ENCODE measurements at places on chromosomes 7 and 10.

GRCh38 chr10:9229702-9230244 is 1175.3 kb downstream of the GATA3 start:
- DNase-seq, result no peak

DNA sequence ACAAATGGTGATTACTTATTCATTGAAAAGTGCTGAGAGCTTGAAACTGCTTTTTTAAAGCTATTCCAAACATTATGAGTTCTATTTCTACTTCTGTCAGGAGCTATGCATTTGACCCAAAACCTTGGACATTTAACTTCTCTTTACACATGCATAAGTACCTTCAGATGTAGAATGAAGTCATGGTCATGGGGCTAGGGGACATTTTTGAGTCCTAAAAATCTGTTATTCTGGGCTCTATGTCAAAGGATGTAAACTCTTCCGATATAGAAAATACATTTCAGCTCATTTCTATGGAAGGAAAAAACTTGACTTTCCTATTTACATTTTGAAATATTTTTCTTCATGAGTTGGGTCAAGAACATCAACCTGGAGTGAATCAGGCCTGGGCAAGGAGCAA is 179.5 kb upstream of the CXCL12 start:
- no peak for DNase-seq

GRCh38 chr10:48253970-48254657 is 20.4 kb downstream of the FRMPD2 start:
- no peak for DNase-seq

DNA sequence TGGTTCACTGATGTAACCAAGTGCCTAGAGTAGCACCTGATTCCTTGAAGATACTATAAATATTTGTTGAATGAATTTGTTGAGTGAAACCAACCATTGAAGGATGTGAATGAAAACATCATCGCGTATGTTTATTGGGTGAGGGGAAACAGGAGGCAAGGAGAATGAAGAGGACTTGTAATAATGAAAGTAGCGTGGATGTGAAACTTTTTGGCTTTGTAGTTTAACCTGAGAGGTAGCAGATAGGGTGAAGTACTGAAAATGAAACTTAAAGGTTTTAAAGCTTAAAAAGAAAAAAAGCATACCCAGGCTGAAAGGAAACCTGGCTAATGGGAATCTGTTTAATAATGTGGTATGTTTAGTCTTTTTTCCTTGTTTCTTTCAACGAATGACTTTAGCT is 5.2 kb downstream of the CCNY start:
- DNase-seq, result peak; percentile 20

- no peak for DNase-seq
Measured at GRCh38 chr7:112500619-112501018, 19.8 kb downstream of the LSMEM1 start.

DNA sequence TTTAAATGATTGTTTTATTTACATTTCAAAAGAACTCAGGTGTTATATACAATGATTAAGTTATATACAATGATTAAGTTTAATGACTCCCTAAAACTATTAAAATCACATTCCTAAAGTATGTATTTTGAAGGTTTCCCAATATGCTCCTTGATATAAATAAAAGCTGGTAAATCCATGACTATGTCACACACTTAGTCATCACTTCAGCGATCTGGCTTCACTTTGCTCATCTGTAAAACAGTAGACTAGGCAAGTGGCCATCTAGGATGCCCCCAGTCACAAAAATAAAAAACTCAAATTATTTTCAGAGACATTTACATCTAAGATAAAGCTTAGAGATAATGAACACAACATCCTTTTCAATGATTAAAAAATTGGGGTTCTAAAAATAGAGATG is 10.8 kb downstream of the ICA1 start:
- DNase-seq, result no peak

DNA sequence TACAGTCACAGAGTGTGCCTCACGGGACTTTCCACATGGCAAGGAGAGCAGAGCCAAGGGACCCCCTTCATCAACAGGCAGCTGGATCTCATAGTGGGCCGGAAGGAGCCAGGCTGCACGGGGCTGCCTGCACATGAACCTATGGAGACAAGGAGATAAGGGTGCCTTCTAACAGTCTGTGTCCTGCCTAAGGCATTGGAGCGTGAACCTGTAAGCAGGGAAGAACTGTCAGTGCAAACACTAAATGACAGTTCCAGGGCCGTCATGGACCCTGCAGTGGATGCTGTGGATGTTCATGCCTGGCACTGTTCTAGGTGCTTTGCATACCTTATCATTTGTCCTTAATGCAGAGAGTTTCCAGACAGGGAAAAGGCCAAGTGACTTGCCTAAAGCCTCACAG is 85.9 kb downstream of the WIPF3 start:
- DNase-seq, result no peak

- DNase-seq, result no peak
Measured at GRCh38 chr7:141612861-141613260, 61.7 kb downstream of the AGK start.

GRCh38 chr7:104694710-104695109 is 319.3 kb upstream of the KMT2E start:
- DNase-seq, result no peak

GRCh38 chr7:9983048-9983447 is 990.6 kb upstream of the PHF14 start:
- DNase-seq, result no peak

- peak; percentile 62 for DNase-seq
Measured at GRCh38 chr7:140036224-140036962, 26.4 kb downstream of the PARP12 start.

DNA sequence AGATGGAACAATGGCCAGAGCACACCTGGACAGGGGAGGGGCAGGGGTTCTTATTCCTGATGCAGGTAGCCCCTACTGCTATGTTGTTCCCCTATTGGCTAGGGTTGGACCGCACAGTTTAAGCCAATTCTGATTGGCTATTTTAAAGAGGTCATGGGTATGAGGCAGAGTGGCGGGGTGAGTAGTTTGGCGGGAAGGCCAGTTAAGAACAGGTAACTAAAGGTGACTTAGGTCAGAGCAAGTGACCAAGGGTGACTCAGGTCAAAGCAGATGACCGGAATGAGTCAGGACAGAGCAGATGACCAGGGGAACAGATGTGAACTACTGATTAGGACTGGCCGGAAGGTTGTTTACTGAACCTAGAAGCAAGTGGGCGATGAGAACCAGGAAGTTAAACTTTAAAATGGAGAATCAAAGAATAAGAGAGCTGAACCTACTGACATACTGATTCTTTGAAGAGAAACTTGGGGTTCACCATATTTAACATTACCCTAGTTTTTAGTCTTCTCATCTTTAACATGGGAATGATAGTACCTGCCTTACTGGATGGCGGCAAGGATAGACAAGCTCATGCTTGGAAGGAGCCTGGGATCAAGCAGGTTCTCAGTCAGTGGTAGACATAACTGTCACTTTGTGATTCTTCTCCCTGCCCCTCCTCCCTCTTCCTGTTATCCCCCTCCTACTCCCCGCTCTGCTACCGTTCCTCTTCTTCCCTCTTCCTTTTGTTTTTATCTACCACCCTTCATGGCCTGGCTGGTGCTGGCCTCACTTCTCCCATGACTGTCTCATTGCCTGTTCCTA is 55.0 kb downstream of the CCNY start:
- no peak for DNase-seq

DNA sequence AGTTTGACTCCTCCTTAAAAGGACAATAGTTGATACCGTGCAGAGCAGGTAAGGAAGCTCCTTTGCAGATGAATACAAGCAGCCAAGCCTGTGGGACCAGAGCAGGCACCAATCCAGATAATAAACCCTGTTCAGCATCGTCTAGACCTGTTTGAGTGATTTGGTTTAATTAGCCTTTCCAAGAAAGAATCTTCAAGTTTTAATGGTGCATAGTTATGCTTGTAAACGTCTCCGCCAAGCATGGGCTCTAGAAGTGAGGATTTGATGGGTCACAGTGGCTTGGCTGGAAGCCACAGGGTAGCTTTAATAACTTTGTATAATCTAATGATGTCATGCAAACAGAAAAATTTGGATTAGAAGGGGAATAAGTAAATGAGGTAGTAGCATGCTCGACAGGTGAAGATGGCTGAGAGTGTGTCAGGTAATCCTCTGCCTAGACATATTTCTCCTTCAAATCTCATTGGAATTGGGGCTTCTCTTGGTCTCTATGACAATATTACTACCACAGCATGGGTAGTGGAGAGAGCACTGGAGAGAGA is 188.4 kb downstream of the DYNC1I1 start:
- DNase-seq, result no peak

GRCh38 chr10:107952649-107953556 is 788.4 kb upstream of the SORCS1 start:
- no peak for DNase-seq

DNA sequence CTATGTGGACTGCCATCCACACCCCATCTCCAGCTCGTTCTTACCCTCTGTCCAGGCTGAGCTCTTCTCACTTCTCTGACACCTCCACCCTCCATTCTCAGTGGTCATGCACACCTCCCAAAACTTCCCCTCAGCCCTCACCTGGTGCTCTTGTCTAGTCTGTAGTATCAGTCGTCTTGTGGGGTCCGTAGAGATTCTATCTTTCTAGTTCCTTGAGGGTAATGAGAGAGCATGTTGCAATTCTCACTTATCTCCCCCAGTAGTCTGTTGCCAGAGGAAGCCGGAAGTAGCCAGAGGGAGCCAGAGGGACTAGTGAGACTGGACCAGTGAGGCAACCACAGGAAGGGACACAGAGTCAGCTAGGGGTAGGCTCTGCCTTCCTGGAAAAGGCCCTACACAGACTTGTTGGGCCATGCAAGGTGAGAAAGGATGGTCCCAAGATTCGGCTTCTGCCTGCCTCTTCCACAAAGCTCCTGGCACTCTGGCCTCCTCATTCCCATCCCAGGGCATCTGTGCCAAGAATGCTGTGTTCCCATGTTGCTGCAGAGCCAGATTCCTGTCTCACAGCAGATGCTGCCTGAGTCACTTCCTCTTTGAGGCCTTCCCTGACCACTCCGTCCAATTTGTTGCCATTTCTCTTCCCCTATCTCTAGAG is 50.6 kb upstream of the DUSP5 start:
- no peak for DNase-seq

DNA sequence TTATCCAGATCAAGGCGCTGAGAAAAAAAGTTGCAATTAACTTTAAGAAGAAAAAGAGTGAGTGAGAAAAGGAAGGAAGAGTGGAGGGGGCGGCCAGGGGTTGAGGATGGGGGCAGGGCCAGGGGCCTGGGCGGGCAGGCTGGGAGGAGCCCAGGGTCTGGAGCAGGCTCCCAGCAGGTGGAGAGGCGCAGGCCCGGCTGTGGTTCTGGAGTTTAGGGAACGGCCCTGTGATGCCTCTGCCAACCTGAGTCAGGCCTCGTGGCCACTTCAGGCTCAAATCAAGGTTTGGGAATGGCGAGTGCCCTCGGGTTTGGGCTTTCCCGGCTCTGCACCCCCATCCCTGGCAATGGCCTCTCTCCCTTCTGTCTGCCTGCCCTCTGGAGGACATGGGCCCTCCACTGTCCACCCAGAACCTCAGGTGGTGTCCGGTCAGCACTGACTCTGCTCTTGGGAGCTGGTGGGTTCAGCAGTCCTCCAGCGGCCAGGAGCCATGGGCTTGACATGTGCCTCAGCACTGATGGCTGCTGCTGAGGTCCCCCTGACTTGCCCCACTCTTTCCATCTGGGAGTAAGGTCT is 41.0 kb upstream of the EMX2 start:
- DNase-seq, result no peak

GRCh38 chr7:42253316-42253715 is 16.3 kb upstream of the GLI3 start:
- no peak for DNase-seq

DNA sequence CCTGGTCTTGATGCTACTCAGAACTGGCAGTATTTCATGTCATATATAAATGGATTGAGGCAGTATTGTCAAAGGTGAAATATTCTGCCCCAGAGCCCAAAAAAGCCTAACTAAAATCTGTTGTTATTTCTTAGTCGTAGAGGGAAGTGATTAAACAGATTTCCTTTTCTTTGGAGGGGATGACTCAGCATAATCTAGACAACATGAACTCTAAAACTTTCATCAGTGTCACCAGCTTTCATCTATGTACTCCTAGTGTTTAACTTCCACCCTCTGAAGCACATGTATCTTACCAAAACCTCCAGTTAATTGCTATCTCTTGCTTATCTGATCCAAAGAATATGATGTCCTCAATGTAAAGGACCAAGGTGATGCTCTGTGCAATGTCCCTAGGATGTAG is 97.1 kb upstream of the ARID5B start:
- no peak for DNase-seq

- no peak for DNase-seq
Measured at GRCh38 chr7:99617192-99617781, 541 bp downstream of the ZSCAN25 start.

DNA sequence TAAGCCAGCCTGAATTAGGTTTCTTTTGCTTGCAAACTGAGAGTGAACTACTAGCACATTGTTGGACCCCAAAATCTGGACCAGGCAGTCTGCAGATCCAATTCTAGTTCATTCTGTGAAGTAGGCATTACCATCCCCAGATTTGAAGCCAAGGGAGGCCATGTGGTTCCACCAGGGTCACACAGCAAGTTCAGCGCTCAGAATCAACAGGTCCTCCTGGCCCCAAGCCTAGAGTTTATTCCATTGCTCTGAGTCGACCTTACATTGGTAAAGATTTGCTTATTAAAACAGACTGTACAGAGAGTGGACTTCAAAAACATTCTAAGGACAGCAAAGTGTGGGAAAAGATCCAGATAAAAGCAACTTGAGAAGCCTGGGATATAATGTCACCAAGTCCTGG is 50.9 kb downstream of the AFAP1L2 start:
- DNase-seq, result no peak

GRCh38 chr10:52437205-52437646 is 123.1 kb downstream of the DKK1 start:
- no peak for DNase-seq

- no peak for DNase-seq
Measured at GRCh38 chr10:16891375-16892313, 74.4 kb upstream of the RSU1 start.

- no peak for DNase-seq
Measured at GRCh38 chr10:47195274-47195885, 104.6 kb upstream of the GDF10 start.

- no peak for DNase-seq
Measured at GRCh38 chr7:128164061-128164954, 76.8 kb upstream of the LEP start.

DNA sequence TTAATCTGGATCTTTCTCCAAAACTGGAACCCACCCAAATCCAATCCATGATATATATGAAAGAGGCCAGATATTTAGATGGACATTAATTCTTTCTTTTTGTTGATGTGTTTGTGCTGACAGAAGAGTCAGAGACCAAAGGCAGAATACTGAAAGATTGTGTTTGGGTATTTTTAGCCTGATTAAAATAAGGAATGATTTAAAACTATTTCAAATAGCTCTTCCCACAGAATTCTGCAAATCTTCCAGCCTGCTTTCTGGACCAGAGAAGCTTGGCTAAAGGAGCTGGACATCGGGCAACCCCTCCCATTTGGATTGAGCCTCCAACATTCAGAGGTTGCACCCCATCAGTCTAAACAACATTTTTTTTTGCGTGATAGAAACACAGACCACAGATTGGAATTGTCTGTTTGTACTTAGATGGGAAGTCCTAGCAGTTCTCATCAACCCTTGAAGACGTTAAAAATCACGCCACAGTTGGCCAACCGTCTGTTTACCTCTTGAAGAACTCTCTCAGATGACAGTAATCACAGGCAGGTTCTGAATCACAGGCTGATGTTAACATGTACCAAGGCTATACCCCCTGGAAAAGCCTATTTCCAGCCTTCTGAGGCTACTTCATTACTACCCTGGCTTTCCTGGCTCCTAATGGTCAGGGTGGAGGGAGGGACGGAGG is 155.2 kb upstream of the NRP1 start:
- DNase-seq, result no peak

GRCh38 chr7:155738652-155739537 is 73.4 kb downstream of the SHH start:
- peak; percentile 98 for DNase-seq

- no peak for DNase-seq
Measured at GRCh38 chr7:100623951-100624824, 11.8 kb downstream of the MOSPD3 start.

GRCh38 chr7:102888561-102889233 is 24.1 kb upstream of the LRRC17 start:
- DNase-seq, result no peak

All from Jurkat, Clone E6-1 (cell line).